ENCODE measurements at places on chromosomes 4 and X.

- no peak for DNase-seq
Observed at GRCh38 chrX:16144420-16144819, 21.1 kb downstream of the GRPR start.

- DNase-seq = no peak
Observed at GRCh38 chr4:79235095-79235494, 90.8 kb downstream of the NAA11 start.

GRCh38 chr4:18850867-18851266, 829.3 kb upstream of the LCORL start:
- no peak for DNase-seq

- DNase-seq = peak; percentile 23
Observed at GRCh38 chr4:89929425-89930159, 34.9 kb downstream of the MMRN1 start.

Data from activated CD8-positive, alpha-beta T cell treated with anti-CD3 and anti-CD28 coated beads for 36 hours (primary cell).